ENCODE measurements at places on chromosomes 11 and 22.

- no peak for DNase-seq
These were observed 68.6 kb downstream of the RRAS2 start for GRCh38 chr11:14290422-14290821.

DNA sequence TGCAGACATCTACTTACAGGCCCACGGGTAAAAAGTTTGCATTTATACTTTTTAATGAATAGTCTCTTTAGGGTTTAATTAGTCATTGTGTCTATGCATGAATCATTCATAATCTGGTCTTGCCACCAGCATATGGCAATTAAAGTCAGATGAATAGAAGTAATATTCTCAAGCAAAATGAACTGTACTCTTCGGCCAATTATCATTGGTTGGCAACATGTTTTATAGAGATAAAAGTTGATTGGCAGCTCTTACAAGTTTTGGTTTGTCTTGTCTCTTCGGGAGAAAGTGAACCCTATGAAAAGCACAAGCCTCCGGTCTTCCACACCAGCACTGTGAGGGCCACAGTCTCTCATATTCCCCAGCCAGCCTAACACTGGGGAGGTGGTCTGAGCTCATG, 97.8 kb downstream of the OSBP2 start:
- DNase-seq, result no peak

- DNase-seq, result no peak
These were observed 4.4 kb downstream of the ALX4 start for GRCh38 chr11:44305470-44306051.

DNA sequence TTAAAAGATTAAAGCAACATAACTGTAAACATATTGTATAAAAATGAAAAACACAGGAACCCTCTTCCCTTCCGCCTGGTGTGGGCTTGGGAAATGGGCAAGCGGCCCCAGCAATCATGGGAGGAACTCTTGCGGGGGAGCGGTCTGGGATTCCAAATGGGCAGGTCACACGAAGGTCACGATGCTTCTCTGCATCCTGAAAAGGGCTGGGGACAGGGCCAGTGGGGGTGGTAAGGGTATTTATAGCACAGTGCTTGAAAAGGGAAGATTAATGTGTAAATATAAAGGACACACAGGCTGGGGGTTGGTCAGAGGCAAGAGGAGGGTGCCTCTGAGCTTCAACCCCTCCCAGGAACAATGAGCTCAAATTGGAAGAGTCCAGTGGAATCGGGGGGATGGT, 46.9 kb upstream of the OR4B1 start:
- no peak for DNase-seq

DNA sequence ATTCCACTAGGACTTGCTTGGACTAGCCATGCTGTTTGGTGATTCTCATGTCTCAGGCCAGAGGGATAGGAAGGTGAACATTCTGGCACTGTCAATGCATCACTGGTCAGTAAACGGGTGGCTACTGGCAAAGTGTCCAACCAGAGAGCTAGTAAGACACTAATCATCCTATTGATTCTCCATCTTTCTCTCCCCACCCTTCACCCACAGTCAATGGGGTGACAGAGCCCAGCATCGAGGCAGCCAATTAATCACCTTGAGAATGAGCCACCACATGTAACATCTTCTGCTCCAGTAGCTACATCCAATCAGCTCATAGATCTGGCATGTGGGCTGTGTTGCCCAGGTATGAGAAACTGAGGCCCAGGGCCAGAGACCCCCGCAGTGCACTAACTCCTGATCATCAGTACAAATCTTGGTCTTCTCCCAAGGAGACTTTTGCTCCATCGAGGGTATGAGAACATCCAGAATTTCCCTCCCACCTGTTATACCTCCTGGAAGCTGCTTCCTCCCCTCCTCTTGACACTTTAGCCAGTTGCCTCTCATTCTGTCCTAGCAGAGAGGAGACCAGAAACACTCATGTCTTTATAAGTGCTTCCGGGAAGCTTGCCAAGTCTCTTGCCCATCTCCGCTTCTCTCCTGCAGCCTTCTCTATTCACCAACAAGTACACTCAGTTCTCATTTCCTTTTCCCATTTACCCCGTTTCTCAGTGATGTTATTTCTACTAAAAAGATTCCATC, 17.0 kb downstream of the HTR3A start:
- DNase-seq, result no peak

DNA sequence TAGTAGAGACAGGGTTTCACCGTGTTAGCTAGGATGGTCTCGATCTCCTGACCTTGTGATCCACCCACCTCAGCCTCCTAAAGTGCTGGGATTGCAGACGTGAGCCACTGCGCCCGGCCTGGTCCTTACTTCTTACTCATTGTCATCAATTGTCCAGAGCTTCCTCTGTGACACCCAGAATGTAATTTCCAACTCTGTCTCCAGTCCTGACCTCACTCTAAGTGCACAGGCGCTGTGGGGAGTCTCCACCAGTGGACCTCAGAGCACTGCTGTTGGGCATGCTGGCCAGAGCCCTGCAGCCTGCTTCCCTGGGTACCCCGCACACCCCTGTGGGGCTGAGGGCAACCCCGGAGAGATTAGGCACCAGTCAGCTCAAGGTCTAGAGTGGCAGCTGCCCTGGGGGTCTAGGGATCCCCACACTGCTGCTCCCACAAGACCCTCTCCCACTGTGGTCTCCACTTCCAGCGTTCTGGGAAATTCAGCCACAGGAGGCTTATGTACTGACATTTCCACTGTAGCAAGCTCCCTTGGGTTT, 1140.3 kb downstream of the TBC1D22A start:
- no peak for DNase-seq

- DNase-seq, result no peak
These were observed 11.0 kb upstream of the CWF19L2 start for GRCh38 chr11:107468596-107468995.

DNA sequence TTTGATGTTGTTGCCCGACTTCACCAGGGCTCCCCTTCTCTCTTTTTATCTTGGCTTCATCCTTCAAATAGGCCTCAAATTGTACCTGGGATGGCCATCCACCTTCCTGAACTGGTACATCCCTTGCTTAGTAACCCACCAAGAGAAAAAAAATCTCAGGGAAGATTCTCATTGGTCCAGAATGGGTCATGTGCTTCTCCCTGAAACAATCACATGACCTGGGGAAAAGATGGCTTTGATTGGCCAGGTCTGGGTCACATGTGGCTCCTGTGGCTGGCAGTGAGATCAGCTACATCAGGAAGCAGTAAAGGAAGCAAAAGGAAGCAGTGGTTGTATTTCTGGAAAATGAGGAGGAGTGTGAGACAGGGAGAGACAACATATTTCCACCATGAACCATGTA, 540.2 kb downstream of the MIAT start:
- no peak for DNase-seq

DNA sequence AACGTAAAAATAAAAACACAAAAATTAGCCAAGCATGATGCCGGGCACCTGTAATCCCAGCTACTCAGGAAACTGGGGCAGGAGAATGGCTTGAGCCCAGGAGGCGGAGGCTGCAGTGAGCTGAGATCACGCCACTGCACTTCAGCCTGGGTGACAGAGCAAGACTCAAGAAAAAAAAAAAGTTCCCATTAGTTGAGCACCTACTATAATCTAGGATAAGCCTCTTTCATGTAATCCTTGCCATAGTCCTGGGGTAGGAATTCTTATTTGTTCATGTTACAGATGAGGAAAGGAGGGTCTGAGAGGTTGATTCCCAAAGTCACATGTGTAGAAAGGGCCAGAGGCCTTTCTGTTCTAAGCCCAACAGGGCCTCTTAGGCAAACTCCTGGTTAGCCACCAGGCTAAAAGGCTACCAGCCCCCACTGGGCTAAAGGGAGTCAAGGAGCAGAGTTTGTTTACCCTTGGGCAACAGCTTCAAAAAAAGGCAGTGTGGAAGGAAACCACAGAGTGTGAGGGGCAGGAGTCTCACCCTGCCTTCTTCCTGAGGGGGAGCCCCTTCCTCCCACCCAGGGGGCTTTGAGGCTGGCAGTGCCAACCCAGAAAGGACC, 21.6 kb upstream of the CSNK1E start:
- no peak for DNase-seq

GRCh38 chr11:74311352-74311926, at the start of gene P4HA3:
Gene P4HA3 (minus strand): TSS chr11:74311640. CDS start chr11:74311611, 29 bp downstream.
- no peak for DNase-seq

DNA sequence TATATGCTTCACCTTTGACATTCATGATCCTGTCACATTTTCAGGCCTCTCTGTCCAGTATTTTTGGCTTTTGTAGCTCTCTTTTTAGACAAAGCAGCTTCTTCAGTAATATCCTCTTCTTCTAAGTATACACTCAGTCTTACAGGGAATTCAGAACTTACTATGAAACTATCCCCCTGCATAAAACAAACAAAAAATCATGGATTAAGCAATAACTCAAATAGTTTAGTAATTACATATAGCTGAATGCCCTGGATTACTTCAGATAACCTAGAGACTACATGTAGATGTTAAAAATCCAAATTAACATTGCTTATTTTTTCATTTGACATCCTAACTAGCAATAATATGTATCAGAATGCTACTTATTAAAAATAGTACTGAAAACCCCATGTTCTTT, 5.2 kb downstream of the TAF1D start:
- no peak for DNase-seq

- DNase-seq, result no peak
These were observed 134.4 kb upstream of the ZC3H12C start for GRCh38 chr11:109958821-109959166.

GRCh38 chr22:20738394-20739089, 35.4 kb upstream of the SERPIND1 start:
- DNase-seq, result no peak

- DNase-seq, result no peak
These were observed 14.9 kb downstream of the RTN4RL2 start for GRCh38 chr11:57475191-57475590.

DNA sequence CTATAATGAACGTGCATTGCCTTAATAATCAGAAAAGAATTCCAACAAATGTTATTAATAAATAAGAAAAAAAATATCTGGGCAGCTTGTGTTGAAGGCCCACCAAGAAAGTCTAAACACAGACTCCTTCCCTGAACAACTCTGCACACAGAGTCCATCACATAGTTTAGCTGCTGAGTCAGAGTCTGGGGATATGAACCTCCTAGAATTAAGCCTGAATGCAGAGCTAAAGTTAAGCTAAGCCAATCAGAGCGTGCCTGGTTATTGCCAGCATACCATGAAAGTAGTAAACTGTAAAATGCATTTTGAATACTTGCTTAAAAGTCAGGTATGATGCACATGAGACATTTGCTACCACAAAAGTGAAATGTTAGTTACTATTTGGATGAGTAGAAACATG, 25.6 kb upstream of the TENM4 start:
- no peak for DNase-seq

DNA sequence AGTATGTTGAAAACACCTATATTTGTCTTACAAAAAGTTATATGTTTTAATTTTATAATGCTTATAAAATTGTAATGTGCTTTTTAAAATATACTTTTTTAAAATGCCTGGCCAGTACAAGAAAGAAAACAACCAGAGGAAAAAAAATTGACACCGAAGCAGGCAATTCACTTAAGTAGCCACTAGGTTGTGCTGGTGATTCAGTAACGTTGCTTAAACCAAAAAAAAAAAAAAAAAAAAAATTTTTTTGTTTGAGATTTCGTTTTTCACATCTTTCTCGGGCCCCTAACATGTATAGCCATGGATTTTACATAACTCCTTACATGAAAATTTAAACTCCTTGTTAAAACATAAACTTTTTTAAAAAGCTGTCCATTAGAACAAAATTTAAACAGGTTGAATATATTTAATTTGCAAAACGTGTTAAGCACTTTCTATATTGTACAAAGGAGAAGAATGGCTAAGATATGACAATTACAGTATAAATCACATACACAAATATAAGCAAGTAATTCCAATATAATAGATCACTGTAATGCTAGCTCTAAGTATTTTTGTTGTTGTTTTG, 9.2 kb downstream of the OR8B4 start:
- no peak for DNase-seq

- no peak for DNase-seq
These were observed 40.5 kb downstream of the LRRC32 start for GRCh38 chr11:76629853-76630599.

DNA sequence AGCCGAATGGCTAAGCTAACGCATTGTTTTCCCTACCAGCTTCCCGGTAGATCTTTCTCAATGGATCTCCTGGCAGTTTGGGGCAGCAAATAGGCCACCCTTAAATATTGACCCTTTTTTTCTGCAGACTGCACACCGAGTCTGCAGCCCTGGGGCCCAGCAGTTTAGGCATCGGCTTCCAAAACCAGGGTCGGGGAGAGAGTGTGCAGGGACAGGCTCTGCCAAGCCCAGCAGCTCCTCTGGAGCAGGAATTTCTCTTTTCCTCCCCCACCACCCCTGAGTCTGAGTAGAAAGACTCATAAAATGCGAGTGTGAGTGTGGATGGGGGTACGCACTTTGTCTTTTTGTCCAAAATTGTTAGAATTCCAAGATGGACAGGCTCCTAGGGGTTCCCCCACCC, 113.2 kb downstream of the FEZ1 start:
- no peak for DNase-seq

DNA sequence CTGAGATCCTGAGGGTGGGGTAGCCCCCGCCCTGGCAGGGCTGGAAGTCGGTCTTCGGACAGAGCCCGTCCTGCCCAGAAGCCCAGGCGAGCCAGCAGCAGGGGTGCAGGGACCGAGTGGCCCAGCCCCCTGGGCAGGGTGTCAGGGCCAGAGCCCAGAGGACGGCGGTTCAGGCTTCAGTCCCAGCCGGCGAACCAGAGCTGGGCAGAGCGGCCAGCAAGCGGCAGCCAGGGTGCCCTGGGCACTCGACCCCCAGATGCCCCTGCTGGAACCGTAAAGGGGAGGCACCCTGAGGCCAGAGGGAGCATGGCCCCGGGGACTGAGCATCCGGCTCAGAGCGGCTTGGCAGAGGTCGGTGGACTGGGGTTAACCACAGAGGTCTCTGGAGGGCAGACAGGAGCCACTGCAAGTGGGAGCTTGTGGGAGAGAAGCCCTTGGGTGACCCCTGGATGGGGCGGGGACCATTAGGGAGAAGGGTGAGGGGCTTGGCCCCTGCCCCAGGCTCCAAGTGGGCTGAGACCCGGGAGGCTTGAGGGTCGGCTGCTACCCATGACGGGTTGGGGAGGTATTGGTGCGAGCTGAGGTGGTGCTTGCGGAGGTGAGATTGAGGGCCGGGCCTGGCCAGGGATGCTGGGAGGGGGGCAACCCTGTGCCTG, 15.9 kb downstream of the LSP1 start:
- no peak for DNase-seq

GRCh38 chr11:93524173-93524536, 19.0 kb downstream of the SMCO4 start:
- DNase-seq, result no peak

GRCh38 chr11:60887556-60887955, 18.8 kb downstream of the PRPF19 start:
- DNase-seq, result no peak

GRCh38 chr11:61102667-61103571, 630 bp downstream of the CD5 start:
- no peak for DNase-seq
